ENCODE measurements at places on chromosomes 11 and 22.

DNA sequence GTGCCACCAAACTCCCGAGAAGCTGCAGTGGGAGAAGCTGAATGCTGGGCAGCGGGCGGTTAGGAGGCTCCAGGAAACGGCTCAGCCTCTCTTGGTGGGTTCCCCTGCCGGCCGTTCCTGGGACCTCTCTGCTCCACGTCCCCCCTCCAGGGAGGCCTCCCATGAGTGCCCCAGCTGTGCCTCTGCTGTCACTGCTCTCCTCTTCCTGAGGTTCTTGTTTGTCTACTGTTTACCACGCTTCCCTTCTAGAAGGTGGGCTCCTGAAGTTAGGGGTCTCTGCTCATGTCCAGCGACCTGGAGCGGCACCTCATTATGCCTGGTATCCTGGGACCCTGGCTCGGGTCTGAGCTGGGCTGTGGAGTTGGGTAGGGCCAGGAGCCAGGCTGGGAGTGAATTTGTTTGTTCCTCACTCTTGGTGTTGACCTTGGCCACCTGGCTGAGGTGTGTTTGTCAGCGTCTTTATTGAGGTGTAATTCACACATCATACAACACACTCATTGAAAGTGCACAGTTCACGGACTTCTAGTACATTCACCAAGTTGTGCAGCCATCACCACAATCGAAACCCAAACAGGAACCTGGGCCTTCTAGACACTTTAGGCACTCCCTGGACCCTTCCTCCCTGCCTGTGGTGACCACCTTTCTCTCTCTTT lies 37.8 kb upstream of the GRAMD4 start:
- no peak for DNase-seq

DNA sequence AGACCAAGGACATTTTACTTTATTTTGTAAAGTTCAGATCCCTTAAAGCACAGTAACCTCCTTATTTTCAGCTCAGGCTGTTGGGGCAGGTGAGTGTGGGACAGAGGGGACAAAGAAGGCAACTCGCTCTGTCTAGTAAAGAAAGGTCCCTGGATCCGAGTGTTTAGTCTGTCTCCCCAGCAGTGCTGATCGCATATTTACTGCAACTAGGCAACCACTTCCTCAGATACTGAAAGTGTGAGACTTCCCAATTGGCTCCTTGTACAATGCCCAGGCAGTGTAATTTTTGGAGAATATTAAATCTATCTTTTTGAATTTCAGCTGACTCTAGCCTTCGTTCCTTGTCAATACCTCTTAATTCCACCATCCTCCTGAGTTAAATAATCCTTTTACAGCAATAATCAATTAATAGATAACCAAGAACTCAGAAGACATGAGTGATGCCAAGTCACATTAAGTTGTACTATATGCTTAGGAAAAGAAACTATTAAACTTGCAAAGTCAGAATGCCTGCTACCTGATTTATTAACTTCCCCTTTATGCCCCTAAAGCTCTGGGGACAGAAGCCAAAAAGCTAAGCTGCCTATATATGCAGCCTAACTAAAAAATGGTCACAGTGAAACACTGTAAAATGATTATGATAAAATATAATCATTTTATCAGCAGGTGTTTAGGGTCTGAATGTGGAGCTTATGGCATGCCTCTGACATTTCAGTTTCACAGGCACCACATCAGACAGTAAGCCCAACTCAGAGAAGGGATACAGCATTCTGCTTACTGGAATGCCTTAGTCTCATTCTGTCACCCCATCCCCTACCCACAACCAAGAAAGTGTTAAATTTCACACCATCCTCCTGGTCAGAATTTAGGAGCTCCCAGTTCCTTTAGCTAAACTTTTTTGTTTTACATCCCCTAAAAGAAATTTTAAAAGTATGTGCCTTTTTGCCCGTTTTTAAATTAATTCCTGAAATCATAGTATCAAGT lies 138.7 kb downstream of the TRIM44 start:
- DNase-seq, result no peak

DNA sequence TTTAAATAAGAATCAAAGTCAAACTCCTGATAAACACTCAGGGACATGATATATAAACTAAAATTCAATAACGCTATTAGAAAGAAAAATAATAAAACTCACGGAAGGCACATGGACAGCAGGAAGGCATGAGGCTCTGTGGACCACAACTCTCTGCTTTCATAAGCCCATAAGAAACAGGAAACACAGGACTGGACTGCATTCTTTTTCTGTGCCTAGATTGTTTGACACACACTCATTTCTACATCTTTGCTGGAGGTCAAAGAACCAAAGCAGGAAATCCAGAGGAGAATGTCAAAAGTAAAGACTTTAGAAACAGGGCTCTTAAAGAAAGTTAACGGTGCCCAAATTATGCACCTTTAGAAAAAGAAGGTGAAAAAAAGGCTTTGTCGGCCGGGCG lies 71.3 kb downstream of the RAB30 start:
- DNase-seq, result no peak

DNA sequence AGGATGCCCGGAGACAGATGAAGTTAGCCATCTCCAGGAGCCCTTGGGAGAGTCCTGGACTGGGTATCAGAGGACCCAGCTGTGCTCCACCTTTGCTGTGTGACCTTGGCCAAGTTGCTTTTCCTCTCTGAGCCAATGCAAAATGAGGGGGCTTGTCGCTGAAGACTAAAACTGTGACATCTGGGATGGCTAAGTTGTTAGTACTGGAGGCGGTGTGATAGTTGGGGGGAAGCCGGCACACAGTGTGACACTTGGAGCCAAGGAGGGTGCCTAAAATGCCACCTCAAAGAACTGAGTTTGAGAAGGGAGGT lies 481 bp downstream of the INPP5J start:
- DNase-seq, result no peak

- no peak for DNase-seq
Observed at GRCh38 chr11:134205729-134206128, 18.0 kb downstream of the NCAPD3 start.

GRCh38 chr11:61683961-61684869 lies 4.0 kb downstream of the DAGLA start:
- no peak for DNase-seq

- peak; percentile 76 for DNase-seq
Observed at GRCh38 chr22:41524251-41524661, 20.0 kb downstream of the POLR3H start.

DNA sequence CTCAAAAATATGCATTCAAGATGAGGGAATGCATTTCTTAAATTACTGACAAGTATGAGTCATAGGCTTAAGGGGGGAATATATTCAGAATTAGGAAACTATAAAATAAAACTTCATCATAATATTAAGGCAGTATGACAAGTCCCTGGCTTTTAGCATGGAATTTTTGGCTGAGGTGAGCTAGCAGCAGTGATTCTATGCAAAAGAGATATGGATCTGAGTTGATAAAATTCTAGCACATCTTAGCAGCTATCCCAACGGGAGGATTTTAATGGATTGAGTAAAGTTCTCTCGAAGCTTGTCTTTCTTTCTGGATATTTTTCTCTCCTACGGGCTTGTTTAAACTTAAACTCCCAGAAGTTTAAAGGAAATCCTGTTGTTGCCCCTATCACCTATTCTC lies 1.2 kb downstream of the OR51Q1 start:
- no peak for DNase-seq

DNA sequence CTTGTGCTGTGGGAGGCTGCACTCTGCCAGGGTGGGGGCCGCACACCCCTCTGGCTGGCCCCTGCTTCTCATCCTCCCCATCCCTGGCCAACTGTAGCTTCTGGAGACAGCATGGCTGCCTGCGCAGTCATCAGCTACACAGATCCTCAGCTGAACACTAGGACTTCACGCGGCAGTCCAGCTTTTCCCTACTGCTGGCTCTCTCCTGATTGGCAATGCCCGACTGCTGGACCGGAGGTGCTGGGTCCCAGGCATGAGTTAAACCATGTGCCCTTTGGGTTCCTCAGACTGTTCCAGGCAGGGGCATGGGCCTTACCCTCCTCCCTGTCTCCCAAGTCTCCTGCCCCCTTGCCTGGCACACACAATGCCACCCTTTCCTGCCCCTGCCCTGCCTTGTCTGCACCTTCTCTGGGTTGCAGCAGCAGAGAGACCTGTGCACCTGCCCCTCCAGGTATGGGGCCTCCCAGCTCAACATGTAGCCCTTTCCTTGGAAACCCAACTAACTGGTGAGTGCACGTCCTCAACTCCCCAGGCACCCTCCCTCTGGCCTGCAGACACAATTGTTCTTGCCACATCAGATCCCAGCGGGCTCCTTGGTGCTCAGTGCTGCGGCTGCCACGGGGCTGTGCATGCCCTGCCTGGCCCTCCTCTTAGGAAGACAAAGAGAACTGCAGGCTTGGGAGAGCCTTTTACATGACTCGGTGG lies 1039.2 kb downstream of the TBC1D22A start:
- DNase-seq, result no peak

DNA sequence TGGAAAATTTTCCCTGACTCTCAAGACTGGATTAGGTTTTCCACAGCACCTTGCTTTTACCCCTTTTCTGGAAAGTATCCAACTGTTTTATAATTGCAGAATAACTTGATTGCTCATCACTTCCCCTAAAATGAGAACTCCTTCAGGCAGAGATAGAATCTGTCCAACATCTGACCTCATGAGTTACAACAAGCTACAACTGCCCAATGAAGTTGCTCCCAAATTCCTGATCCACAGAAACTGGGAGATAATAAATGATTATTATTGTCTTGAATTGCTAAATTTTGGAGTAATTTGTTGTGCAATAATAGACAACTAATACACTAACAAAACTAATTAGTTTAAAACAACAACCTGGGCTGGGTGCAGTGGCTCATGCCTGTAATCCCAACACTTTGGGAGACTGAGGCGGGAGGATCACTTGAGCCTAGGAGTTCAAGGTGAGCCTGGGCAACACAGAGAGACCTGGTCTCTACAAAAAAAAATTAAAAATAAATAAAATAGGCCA lies 10.0 kb upstream of the CCDC83 start:
- DNase-seq, result no peak

DNA sequence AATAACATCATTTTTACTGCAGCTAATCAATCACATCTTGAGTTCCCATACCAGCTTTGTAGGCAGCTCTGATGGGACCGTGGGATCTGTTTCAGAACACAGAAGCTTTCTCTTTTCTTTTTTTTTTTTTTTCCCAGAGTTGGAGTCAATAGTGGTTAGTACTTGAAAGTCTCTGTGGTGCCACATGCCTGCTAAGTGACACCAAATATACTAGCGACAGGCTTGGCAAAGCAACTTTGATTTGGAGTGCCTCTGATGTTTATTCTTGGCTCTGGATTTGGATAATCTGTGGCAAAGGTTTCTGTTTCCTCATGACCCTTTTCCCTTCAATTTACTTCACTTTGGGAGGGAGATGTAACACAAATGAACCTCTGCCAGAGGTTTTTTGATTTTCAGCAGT lies 681.4 kb upstream of the TENM4 start:
- no peak for DNase-seq

DNA sequence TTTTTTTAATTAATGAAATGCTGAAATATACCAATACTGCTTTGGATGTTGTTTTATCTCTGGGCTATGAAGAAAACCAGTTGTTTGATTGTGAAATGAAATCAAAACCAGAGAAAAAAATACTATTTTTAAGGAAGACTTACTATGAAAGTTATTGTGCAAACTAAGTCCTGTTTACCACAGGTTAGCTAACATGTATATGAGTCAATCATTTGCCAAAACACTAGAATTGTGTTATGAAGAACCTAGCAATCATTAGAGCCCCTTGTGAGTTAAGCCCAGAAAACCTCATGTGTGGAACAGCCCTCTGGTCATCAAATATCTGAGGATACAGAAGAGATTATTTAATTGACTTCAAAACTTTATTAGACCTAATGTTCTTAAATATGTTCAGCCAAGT lies 83.7 kb downstream of the FAT3 start:
- no peak for DNase-seq

DNA sequence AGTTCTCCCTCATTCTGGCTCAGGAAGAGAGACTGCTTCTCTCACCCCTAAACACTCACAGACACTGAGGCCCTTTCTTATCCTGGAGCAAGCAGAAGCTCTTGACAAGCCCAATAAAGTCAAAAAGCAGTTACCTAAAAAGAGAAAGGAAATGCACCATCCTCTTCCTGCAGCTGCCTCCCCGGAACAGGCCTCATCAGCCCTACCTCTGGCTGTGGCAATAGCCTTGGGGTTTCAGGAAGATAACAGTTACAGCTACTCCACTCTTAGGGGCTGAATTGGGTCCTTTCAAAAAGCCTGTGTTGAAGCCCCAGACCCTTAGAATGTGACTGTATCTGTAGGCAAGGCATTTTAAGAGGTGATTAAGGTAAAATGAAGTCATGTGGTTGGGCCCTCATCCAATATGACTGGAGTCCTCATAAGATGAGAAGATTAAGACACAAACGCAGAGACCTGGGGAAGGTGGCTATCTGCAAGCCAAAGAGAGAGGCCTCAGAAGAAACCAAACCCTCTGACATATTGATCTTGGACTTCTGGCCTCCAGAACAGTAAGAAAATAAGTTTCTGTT lies 3.5 kb upstream of the LGALS12 start:
- DNase-seq, result no peak

DNA sequence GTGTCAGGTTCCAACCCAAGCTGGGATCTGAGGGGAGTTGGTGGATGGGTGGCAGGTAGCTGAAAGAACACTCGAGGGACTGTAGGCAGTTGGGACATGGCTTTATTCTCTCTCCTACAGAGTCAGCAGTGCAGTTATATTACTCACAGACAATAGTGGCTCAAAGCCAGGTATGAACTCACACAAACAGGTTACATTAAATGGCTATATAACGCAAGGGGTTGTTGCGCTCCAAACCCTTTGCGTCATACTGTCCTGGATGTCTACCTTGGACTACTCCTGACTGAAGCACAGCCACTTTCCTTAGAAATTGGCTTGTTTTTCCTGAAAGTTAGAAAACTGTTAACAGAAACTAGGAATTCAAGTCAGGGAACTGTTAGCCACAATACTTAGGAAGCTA lies 66.4 kb upstream of the OR4B1 start:
- no peak for DNase-seq

DNA sequence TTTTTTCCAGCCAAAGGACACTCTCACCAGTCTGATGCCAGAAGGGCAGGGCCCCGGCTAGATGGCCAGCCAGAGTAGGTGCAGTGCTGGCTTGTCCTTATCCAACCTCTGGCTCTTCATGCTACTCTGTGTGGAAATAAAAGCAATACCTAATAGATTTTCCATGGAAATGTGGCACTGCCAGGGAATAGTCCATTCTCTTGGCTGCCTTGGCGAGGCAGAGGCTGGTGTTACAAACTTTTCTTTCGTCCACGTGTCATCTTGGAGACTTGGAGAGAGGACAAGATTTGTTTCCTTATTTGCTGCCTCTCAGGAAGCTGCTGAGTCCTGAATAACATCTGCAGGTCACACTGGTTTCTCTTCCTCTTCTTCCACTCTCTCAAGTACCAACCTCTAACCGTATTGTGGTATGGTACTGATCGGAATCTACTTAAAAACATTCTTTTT lies 17.2 kb upstream of the C1QTNF4 start:
- no peak for DNase-seq
